ENCODE measurements at places on chromosomes 6 and 20. TPM values are rescaled to one million over a fixed set of nuclear protein-coding genes. Genes with fewer than 3 reads are reported as not detected.

GRCh38 chr6:97437087-97437486 is 154.1 kb upstream of the MMS22L start:
- DNase-seq: peak; percentile 40

- DNase-seq: no peak
Measured at GRCh38 chr6:21984135-21984534, 312.7 kb downstream of the PRL start.

DNA sequence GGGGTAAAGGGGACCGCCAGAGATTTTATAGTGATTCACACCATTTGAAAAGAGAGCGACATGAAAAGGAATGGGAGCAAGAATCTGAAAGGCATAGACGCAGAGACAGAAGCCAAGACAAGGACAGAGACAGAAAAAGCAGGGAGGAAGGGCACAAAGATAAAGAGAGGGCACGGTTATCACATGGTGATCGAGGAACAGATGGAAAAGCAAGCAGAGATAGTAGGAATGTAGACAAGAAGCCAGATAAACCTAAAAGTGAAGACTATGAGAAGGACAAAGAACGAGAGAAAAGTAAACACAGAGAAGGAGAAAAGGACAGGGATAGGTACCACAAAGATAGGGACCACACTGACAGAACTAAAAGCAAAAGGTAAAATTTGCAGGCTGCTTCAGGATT is 77.7 kb downstream of the PHF3 start:
- DNase-seq: no peak

DNA sequence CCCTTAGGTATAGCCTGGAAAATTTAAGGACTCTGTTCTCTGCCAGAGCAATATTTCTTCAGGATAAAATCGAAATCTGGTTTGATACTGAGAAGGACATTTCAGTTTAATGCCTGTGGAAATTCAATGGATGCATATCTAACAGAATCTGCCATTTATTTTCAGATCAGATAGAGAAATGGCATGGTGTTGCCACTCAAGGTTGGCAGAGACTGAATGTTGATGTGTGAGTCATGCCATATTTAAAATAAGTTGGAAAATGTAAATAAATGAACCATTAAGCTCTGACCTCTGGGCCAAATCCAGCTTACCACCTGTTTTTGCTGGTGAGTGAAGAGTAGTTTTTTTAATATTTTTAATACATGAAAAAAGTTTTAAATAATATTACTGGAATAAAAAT is 594.6 kb downstream of the DOK5 start:
- DNase-seq: no peak

DNA sequence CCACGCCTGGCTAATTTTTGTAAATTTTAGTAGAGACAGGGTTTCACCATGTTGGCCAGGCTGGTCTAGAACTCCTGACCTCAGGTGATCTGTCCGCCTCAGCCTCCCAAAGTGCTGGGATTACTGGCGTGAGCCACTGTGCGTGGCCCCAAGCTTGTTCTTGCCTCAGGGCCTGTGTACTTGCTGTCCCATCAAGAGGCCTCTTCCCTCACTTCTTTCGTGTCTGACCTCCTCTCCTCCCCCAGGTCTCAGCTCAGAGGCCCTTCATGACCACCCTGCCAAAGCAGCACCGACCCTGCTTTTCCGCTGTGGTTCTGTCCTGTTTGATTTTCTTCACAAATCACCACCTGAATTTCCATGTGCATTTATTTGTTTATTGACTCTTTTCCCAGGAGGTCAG is 10.5 kb upstream of the UBE2V1 start:
- peak; percentile 16 for DNase-seq

The ALDH8A1 gene
- total RNA-seq: 0.17 TPM

The IMPG1 gene
- not detected for total RNA-seq

GRCh38 chr6:41036186-41036585 is 2.8 kb downstream of the UNC5CL start:
- DNase-seq: no peak

- no peak for DNase-seq
Measured at GRCh38 chr6:79070206-79070825, 7.7 kb downstream of the PHIP start.

DNA sequence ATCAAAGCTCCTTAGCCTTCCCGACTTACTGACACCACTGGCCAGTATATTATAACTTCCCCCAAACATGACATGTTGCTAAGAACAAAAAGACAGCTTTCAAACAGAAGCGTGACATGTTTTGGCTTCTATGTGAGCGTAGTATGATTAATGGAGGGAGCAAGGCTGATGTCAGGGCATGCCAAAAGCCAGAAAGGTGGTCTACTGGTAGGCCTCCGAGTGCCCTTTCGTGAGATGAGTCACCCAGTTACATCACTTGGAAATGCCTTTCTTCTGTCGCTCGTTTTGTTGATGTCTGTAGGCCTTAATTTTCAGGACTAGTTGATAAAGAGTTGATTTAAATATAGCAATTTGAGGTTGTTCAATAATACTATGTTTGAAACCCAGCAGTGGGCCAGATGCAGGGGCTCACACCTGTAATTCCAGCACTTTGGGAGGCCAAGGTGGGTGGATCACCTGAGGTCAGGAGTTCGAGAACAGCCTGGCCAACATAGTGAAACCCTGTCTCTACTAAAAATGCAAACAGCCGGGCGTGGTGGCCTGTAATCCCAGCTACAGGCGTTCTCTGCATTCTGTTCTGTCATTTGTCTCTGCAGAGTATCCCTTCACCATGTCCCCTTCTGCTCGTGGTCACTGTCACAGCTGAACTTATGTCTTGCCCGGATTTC is 53.3 kb downstream of the CNKSR3 start:
- DNase-seq: no peak

GRCh38 chr6:142698751-142699150 is 246.2 kb downstream of the HIVEP2 start:
- DNase-seq: peak; percentile 26

The LHFPL5 gene
- total RNA-seq: not detected

DNA sequence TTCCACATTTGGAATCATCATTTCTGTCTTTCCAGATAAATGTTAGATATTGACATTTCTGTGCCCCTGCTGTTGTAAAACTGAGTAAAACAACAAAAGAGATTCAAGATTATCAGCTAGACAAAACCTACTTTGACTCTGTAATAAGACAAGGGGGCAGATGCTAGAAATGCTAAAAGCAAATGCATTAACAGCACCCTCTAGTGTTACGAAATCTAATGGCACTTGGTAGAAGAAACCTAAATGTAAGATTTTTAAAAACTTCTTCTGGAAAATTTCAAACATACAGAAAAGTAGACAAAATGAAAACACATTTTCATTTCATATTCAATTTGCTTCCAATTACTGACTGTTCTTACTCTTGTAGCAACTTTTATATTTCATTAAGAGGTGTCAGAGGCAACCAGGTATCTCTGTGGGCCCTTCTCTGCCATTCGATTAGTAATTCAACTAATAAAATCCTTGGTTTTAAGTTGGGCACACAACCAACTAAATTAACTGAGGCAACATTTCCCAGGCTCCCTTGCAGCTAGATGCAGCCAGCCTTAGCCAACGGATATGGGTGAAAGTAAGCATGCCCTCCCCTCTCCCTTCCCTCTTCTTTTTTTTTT is 45.0 kb downstream of the SLC23A2 start:
- peak; percentile 40 for DNase-seq

The RPS6KA2 gene
- 12.7 TPM for total RNA-seq

- DNase-seq: no peak
Measured at GRCh38 chr6:100372326-100373091, 92.2 kb downstream of the SIM1 start.

DNA sequence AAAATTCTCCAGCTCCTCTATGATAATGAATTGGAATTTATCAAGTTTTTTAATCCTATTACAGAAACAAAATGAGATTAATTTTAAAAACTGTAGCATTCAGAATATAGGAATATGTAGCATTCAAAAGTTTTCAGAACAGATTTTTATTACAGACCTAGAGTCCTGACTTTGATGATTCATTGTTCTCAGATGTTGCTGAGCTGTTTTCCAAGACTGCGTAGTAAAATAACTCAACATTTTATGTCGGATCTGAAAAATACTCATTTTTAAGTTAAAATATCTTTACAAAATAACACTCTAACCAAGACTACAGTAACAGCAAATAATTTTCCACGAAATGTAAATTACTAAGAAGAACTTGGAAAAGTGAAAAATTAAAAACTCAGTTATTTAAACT is 67.1 kb downstream of the SYCP2 start:
- DNase-seq: no peak

- DNase-seq: no peak
Measured at GRCh38 chr6:163679012-163679660, 264.6 kb downstream of the QKI start.

DNA sequence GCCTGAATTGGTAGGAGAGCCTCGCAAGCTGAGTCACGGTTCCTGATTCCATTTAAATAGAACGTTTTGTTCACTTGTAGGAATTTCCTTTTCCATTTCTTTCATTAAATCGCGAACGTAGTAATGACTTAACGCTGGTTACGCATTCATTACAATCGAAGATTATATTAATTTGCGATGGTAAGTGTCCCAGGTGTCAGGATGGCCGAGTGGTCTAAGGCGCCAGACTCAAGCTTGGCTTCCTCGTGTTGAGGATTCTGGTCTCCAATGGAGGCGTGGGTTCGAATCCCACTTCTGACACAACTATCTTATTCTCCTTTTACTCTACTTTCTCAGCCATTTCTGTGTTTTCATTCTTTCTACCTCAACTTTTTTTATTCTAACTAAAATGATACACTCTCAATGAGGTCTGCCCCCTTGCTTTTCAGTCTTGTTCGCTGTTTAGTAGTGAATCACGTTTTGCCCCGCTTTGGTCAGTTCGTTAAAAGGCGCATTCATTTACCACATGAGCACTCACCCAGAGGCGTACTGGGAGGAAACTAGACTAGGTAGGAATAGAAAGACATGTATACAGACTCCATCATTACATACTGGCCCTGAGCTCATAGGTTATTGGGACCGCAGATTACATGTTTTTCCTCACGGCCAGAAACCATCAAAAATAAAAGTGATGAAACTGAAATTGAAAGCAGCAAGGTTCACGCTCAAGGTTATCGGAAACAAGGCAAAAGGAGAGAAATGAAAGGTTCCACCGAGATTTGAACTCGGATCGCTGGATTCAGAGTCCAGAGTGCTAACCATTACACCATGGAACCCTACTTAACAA is 17.3 kb upstream of the TRIM27 start:
- DNase-seq: peak; percentile 17

The RNF39 gene
- total RNA-seq: 0.14 TPM

GRCh38 chr6:25227854-25228253 is 51.3 kb upstream of the CARMIL1 start:
- no peak for DNase-seq

GRCh38 chr20:21920211-21920610 is 214.7 kb downstream of the PAX1 start:
- no peak for DNase-seq

- DNase-seq: no peak
Measured at GRCh38 chr20:42986143-42986773, 203.4 kb downstream of the PTPRT start.

DNA sequence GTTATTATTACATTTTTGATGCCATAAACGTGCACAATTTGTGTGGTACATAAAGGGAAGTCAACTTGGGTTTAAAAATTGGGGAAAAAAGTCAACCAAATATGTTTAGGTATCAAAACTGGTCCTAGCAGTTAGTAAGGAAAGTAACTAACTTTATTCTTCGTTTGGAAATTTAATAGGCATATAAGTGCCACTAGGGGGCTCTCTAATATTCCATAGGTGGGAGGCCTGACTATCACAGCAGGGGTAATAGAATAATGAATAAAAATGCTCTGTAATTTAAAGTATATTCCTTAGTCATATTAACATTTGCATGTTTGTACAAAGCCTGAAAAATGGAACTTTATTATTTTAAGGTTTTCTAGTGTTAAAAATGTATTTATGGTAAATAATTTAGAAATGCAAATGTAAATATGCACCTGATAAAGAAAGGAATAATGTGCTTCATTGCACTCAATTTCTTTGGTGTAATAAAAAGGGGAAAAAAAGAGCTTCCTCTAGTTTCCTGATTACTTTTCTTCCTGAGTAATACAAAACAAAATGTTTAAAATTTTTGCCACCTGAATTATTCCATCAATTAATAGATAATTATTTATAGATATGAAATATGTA is 125.7 kb upstream of the HDAC2 start:
- peak; percentile 44 for DNase-seq

The KCNK15 gene
- not detected for total RNA-seq

- DNase-seq: peak; percentile 58
Measured at GRCh38 chr20:19886661-19887288, 128.7 kb downstream of the RIN2 start.

The RNF5 gene
- 94.6 TPM for total RNA-seq

DNA sequence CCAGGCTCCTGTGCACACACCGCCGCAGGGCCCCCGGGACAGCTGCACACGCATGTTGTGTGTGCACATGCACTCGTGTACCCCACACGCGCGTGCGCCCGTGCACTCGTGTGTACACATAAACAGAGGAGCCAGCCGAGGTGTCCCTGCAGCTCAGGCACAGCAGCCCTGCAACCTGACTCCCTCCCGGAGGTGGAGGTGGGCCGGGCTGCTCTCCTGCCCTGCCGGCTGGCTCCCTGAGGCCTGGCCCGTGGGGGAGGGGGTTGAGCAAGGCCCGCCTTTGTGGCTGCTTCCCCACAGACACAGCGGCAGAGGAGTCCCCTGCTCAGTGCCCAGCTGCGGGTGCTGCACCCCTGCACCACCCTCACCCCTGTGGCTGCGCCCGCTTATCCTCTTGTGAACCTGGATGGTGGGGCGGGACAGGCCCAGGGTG is 624 bp downstream of the RBBP8NL start:
- peak; percentile 94 for DNase-seq

GRCh38 chr20:51800060-51800871 is 2.1 kb downstream of the SALL4 start:
- DNase-seq: peak; percentile 95

The WASF1 gene
- 17.6 TPM for total RNA-seq

- DNase-seq: peak; percentile 28
Measured at GRCh38 chr6:35140639-35141006, 516 bp downstream of the TCP11 start.

- peak; percentile 56 for DNase-seq
Measured at GRCh38 chr20:51985013-51985415, 182.7 kb upstream of the SALL4 start.

- no peak for DNase-seq
Measured at GRCh38 chr20:41003143-41003935, 25.3 kb upstream of the TOP1 start.

The FLRT3 gene
- total RNA-seq: 3.2 TPM

DNA sequence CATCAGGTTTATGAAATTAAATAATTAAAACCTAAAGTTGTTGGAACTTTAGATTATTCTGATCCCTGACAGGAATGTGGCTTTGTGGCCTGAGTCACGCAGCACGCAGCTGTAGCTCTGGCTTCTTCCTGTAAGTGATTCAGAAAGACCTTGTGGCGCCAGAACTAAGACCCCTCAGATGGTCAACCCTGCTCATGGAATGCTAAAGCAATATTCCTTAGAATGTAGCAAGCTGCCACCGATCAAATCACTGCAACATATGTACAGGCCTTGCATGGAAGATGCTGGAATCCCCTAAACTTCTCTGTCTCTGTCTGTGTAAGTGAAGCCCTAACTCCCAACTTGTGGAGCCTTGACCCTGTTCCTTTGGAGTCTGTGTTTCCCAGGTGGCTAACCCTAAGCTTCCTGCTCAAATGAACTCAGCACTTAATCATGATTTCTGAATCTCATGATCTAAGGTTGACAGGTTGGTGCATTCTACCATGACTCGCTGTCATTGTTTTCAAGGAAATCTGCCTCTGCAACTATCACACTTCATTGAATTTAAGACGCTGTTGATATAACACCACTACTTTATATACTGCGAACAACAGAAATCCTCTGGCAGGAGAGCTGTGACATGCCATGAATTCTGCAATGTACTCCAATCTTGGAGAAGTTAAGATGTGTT is 111.2 kb upstream of the CST7 start:
- DNase-seq: no peak

GRCh38 chr20:57211908-57212533 is 54.4 kb downstream of the BMP7 start:
- DNase-seq: peak; percentile 82

The TMEM217 gene
- 0.14 TPM for total RNA-seq

All from H7 (cell line).